Fibroblast of skin of right quadriceps (primary cell): ENCODE measurements at places on chromosomes 6 and 20.

GRCh38 chr20:1375515-1375914 is 17.3 kb downstream of the FKBP1A start:
- peak; percentile 73 for DNase-seq

- DNase-seq, result no peak
Measured at GRCh38 chr6:8181160-8181881, 79.0 kb upstream of the EEF1E1 start.

DNA sequence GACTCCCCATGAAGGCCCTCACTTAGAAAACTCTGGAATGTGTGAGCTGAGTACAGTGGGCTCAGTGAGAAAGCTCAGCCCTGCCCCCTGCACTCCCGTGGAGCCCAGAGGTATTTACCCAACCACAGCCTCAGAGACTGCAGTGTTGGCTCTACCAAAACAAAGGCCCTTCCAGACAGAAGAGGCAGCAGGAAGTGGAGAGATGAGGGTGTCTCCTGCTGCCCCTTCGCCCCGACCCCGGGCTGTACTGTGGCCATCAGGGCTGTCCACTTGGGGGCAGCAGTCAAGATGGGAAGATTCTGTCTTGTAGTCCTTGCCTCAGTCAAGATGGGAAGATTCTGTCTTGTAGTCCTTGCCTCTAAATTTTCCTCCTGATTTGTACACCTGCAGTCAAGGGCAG is 341.3 kb downstream of the TAF4 start:
- DNase-seq, result no peak

DNA sequence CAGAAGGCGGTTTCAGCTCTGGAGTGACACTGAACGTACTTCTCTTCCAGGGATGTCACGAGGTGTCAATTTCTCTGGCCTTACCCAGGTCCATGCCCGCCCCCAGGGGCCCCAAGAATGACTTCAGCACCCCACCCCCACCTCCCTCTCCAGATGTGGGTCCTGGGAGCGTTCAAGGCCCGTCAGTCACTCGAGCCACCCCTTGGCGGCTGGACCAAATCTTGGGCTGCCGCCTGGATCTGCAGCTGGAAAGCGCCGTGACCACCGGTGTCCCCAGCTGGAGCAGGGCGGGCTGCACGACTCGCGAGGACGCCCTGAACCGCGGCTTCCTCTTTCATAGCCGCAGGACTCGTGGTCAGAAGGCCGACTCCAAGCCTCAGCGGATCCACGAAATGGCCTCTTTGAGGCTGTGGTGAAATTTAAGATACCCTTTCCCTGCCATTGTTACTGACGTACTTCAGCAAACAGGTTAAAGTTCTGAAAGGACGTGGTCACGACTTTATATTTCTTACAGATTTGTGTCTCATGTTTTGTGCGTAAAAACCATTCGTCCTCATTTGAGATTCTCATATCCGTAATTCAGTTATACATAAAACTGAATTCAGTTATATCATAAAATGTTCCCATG is 29.3 kb downstream of the TRIM38 start:
- peak; percentile 38 for DNase-seq

DNA sequence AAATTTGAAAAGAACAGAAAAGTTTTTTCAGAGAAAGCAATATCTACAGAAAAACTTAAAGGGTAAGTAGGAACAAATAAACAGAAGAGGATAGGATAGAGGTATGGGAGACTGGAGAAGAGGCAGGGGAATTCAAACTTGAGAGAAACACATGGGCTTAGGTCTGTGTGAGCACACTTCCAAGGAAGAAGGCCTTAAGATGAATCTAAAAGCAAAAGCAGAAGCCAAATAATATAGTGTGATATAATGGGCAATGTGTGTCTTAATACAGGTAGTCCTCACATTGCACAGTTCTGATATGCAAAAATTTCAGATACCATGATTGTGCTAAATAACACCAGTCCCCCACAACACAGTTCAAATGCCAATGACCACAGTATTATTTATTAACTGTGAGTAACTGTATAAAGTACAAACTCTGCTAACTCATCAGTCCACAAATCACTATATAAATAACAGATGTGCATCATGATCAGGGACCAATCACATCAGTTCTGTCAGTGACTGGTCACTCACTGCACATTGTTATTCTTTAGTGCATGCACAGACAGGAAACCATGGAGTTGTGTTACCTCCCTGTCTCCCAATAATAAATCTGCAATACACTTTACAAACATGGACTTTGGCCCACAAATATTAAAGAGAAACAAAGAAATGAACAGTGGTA is 18.6 kb downstream of the SNX14 start:
- DNase-seq, result peak; percentile 74

- DNase-seq, result no peak
Measured at GRCh38 chr6:49464691-49465090, 1.5 kb downstream of the CENPQ start.

DNA sequence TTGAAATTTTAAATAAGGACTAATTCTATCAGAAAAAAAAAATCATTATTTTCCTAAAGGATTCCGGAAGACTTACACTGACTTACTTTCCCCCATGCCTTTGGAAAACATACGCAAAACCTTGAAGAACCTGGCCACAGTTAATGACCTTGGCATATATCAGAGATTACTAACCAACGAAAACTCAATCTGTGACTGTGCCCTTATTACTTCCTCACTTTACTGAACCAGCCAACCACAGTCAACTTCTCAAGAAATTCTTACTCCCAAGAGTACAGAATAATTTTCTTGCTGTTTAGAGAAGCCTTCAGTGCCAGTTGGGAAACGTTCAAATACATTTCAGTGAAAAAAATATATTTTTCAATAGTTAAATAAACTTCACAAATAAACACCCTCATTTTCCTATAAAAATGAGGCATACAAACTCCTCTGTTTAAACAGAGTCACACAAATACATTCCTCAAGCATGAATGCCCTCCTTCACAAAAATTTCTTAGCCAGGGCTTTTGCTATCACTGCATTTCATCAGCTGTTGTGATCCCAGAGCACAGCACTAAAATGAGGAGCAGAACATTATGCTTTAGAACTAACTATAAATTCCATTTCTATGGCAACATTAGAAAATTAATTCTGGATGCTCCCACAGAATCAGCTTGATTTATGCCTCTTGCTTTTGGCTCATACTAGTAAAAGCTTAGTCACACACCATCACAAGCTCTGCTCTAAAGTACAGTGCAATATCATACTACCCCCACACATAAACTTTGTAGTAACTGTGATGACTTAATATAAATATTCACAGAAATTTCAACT is 117.6 kb downstream of the DST start:
- peak; percentile 98 for DNase-seq

DNA sequence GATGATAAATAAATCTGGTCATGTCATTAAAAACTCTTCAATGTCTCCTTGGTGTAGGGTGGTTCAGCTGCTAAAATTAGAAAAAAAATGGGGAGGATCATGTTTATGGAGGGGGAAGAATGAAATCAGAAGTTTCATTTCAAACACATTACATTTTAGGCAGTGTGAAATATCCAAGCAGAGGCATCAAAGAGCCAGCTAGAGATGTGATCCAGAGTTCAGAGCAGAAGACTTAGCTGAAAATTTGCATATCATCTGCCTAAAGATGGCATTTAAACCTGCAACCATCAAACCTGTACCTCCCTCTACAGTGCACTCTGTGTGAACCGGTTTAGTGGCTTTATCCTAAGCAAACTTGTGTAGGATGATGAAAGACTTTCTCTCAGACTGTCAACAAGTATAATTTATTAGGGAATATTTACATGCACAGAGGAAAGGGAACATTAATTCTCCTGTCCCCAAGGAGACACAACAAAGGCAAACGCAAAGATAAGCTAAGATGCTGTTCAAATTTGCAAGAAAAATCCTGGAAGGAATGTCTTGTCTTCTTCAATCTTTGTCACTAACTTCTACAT is 84.8 kb upstream of the PLEKHG1 start:
- DNase-seq, result no peak

DNA sequence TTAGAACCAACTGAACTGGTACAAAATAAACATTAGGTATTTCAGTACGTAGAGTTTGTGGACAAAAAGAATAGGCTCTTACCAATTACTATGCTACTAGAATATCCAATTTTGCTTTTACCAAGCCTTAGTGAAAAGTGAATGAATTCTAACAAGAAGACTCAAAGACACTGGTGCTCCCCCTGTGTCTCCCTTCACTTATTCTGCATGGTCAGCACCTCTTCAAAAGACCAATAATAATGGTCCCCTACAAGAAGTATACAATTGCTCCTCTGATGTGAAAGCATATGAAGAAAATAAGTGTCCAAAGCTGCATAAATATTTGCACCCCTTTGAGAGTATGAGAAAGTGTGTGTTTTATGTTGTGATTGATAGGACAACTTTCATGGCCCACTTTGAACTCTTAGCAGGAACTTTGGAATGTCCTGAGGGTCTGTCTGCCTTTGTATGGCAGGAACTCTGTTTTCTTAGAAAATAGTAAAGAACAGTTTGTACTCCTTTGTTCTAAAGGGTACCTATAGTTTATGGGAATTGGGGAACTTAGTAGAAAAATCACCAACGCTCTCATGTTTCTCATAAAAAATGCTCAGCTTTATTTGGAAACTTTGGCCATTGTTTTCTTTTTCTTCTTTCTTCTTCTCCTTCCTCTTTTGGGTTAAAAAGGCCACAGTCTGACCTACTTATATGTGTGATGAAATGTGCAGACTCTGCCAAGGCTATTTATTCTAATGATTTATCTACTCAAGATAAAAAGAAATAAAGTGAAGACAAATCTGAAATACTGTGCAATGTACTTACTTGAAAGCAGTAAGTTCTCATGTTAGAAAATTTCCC is 352.4 kb downstream of the LAMA2 start:
- DNase-seq, result no peak

DNA sequence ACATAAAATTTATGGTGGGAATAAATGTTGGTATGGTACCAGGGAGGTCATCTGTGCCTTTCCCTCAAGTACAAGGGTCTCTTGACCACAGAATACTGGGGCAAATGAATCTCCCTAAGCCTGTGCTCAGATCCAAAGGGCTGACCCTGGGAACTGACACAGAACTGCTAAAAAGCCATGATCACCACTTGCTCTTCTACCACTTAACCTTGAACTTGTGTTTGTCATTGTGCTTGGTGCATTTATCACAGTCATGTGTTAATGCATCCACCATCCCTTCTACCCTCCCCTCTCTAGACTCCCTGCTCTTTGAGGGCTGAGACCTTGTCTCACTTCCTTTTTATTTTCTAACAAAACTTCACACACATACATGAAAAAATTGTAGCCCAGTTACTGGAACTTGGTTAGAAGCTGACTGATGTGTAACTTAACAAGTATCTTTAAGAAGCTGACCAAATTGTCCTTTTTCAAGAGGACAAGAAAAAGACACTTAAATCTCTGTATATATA is 46.1 kb upstream of the PBOV1 start:
- no peak for DNase-seq

DNA sequence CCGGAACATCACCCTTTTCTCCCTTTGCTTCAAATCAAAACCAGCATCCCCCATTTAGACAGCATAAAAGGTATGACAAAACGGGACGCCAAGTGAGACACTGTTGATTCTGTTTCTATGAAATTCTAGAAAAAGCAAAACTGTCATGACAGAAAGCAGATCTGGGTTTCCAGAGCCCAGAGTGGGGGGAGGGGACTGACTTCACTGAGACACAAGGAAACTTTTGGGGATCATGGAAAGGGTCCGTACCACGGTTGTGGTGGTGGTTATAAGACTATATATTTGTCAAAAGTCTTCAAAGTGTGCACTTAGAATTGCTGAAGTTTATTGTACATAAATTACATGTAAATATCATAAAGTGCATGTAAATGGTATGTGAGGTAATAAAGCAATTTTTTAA is 82.6 kb downstream of the SLC22A3 start:
- no peak for DNase-seq

DNA sequence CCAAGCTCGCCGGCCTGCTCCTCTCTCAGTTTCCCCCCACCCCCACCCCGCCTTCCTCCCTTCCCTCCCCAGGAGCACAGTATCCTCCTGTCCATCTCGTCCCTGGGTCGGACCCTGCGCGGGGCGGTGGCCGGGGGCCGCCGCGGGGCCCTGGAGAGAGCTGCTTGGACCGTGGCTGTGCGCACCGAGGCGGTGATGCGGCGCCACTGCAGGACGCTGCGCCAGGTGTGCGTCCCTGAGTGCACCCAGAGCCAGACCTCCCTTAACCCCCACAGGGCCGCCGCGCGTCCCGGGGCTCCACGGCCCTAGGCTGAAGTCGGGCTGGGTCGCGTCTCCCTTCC is 2.2 kb downstream of the C20orf204 start:
- DNase-seq, result no peak

DNA sequence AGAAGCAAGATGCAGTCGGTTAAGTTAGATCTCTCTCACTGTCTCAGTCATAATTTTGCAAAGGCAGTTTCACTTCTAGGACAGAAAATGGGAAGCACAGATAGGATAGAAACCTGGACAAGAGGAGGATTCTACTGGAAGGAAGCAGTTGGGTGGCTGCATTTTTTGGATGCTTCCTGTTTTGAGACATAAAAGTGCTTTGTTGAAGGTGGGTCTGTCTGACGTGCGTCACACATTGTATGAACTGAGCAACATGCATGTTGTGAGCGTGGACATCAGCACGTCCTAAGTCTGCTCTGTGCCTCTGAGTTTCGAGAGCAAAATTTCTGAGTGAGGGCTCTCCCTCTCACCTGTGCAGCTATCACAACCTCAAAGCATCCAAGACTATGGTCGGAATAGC is 68.7 kb upstream of the SNX9 start:
- DNase-seq, result no peak

DNA sequence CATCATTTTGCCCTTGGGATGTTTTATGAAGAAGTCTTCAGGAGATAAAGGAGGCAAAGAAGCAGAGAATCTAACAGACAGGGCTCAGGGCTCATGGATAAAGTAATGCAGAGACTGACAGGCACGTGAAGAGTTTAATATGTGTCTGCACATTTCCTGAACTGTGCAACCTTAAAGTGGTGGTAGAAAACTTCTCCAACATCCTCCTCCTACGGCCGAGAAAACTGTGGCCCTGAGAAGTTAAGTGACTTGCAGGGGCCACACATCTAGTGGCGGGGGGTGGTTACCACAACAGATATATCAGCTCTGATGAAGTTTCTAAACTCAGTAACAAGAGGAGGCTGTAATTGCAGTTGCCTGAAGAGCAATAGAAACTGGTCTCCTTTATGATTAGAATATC is 61.0 kb downstream of the SOBP start:
- no peak for DNase-seq

DNA sequence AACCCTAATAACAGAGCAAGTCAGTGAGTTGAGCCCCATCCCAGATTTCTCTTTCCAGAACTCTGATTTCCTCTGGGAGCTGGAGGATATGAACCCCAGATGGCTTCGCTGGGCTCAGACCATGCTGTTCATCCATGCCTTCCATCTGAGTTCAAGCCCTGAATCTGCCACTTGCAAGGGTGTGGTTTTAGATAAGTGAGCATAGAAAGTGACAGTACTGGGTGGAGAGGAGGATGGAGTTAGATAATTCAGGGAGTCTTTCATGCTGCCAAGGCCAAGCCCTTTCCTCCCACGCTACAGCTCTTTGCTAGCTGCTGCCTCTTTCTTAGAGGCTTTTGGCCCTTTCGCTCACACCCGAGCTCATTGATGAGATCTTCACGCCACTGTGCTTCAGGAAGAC is 57.2 kb upstream of the MAFB start:
- no peak for DNase-seq

- DNase-seq, result no peak
Measured at GRCh38 chr6:84871925-84872324, 107.5 kb upstream of the TBX18 start.

GRCh38 chr6:63403725-63404124 is 83.9 kb upstream of the LGSN start:
- DNase-seq, result no peak
